A549 treated with ZK216348 at 1 μM for 4 hours (cell line): ENCODE measurements at places on chromosomes 1 and 21. TPM values are rescaled to one million over a fixed set of nuclear protein-coding genes. Genes with fewer than 3 reads are reported as not detected.

KLHDC8A gene
- 0.37 to 0.72 TPM (median 0.47 TPM) in 5 replicates for total RNA-seq

CD52 gene
- not detected in 5 replicates for total RNA-seq

STPG1 gene
- 7.1 to 9.2 TPM (median 7.6 TPM) in 5 replicates for total RNA-seq

SLC44A3 gene
- 1.3 to 2.5 TPM (median 1.6 TPM) in 5 replicates for total RNA-seq

UBXN11 gene
- total RNA-seq: 7.0 to 17.5 TPM (median 15.1 TPM) in 5 replicates

CCT8 gene
- total RNA-seq: 161 to 226 TPM (median 173 TPM) in 5 replicates

MYOC gene
- 0.06 TPM in 1 of 5 replicates, not detected in the others for total RNA-seq

GBP4 gene
- 0.03 TPM in 1 of 5 replicates, not detected in the others for total RNA-seq

PROK1 gene
- total RNA-seq: not detected in 5 replicates

THEMIS2 gene
- total RNA-seq: 0.53 to 1.1 TPM (median 0.74 TPM) in 5 replicates

OPRD1 gene
- 0.02 to 0.08 TPM (median 0.03 TPM) in 5 replicates for total RNA-seq

RYR2 gene
- total RNA-seq: 0.01 to 0.13 TPM (median 0.03 TPM) in 4 of 5 replicates, not detected in the other

RNF223 gene
- total RNA-seq: 0.16 to 0.67 TPM (median 0.27 TPM) in 5 replicates

EXO1 gene
- 21.6 to 28.6 TPM (median 24.7 TPM) in 5 replicates for total RNA-seq

KRTAP13-3 gene
- total RNA-seq: not detected in 5 replicates

NCAM2 gene
- not detected in 5 replicates for total RNA-seq

PRELP gene
- not detected in 5 replicates for total RNA-seq

COL8A2 gene
- 0.06 to 0.15 TPM (median 0.08 TPM) in 4 of 5 replicates, not detected in the other for total RNA-seq

ECM1 gene
- 1.7 to 2.1 TPM (median 1.8 TPM) in 5 replicates for total RNA-seq

CFHR1 gene
- total RNA-seq: 0.14 to 0.35 TPM (median 0.25 TPM) in 4 of 5 replicates, not detected in the other

SEC22B gene
- 6.2 to 9.3 TPM (median 7.9 TPM) in 5 replicates for total RNA-seq

DEPDC1 gene
- total RNA-seq: 7.3 to 19.1 TPM (median 15.3 TPM) in 5 replicates
